ENCODE measurements at places on chromosomes 16 and 17.

GRCh38 chr16:86151239-86151851 lies 252.4 kb downstream of the IRF8 start:
- no peak for DNase-seq

DNA sequence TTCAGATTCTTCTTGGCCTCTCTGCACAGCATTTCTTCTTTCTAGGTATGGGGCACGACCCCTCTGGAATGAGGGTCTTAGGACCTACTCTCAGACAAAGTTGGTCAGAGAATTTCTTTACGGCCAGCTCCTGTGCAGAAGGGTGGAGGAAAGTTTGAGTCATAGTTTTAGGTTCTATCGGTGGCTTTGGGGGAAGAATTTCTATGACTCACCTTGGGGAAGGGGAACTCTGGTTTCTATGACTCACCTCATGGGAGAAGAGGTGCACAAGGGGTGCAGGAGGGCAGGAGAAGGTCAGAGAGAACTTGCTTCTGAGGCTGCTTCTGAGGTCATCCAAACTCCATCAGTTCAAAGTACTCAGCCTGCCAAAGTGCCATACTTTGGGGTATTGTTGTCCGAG lies 2.5 kb upstream of the ABCC12 start:
- DNase-seq = no peak

GRCh38 chr17:21127509-21128077 lies 829 bp downstream of the DHRS7B start:
- no peak for DNase-seq

GRCh38 chr16:84672276-84673202 lies 24.2 kb downstream of the KLHL36 start:
- DNase-seq = peak; percentile 74

DNA sequence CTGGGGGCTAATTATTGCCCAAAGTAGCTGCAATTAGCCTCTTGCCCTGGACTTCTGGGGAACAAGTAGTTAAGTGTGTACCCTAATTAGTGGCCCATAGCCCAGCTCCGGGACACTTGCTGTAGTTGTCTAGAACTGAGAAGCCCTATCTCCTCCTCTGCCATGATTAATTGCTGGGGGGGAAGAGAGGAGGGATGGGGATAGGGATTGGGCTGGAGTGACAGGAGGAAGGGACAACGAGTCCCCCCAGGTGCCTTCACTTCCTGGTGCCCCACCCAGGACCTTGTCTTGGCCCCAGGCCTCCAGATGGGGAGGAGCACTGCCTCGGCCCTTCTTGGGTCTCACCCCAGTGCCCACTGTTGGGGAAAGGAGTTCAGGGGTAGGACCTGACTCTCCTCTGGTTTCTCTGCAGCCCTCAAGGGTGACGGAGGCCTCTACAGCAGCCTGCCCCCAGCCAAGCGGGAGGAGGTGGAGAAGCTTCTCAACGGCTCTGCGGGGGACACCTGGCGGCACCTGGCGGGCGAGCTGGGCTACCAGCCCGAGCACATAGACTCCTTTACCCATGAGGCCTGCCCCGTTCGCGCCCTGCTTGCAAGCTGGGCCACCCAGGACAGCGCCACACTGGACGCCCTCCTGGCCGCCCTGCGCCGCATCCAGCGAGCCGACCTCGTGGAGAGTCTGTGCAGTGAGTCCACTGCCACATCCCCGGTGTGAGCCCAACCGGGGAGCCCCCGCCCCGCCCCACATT lies 17.4 kb downstream of the NGFR start:
- DNase-seq = no peak

DNA sequence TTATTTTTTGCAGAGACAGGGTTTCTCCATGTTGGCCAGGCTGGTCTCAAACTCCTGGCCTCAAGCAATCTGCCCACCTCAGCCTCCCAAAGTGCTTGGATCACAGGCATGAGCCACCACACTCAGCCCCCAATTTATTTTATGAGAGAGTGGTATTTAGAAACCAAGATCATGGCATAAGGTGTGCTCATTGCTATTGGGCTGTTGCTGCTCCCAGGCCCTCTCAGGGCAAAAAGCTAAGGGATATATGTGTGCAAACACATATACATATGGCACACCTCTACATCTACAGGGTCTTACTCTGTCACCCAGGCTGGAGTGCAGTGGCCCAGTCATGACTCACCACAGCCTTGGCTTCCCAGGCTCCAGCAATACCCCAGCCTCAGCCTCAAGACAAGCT lies 15.0 kb upstream of the CMTM4 start:
- no peak for DNase-seq

GRCh38 chr16:46789499-46790414 lies 41.2 kb downstream of the C16orf87 start:
- peak; percentile 65 for DNase-seq

DNA sequence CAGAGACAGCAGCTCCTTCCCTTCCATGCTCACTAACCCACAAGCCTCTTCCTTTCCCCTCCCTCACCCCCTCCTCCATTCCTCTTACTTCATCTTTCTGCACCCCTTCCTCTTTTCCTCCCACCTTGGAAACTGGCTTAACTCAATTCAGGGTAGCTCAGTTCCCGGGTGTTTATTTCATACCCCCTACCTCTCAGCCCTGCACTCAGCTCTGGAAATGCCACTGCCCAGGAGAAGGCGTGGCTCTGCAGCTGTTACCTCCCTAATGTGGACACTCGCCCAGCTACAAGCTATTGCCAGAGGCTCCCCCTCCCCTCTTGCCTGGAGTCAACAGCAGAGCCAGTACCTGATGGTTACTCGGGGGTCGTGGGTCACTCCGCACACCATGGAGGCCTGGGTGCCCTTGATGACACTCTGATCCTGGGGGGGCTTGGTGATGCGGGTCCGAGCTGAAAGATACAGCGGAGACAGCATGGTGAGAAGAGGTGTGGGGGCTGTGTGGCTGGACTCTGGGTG lies 118.4 kb upstream of the CDC42EP4 start:
- DNase-seq = no peak

- DNase-seq = no peak
Observed at GRCh38 chr16:50445621-50446555, 77.1 kb upstream of the BRD7 start.

DNA sequence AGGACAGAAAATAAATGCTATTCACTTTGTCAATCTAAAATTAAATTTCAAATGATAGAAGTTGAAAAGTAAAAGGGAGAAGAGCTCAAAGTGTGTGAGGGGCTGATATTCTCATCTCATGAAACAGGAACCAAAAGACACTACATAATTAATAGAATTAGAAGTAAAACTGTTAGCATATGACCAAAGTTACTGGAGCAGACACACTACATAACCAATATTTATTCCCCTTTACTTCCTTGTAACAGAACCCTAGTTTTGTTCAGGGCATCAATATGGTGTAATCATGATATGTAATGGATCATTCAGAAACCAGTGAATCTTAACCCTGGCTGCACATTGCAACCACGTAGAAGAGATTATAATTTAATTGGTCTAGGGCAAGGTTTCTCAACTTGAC lies 109.5 kb upstream of the SIAH1 start:
- no peak for DNase-seq

DNA sequence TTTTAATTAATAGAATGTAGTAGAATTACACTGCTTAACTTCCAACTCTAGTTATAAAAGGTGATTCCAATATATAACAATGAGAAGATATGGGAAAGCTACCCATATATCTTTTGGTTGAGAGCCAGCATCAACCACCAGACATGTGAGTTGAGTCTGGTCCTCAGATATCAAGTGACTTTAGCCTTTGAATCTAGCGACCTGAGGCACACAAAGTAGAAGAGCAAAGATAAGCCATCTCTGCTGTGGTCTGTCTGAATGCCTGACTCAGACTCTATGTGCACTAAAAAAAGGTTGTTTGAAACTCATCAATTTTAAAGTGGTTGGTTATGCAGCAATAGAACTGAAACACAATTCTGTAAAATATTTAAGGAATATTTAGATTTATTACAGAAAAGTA lies 492.5 kb upstream of the SOX9 start:
- DNase-seq = no peak

DNA sequence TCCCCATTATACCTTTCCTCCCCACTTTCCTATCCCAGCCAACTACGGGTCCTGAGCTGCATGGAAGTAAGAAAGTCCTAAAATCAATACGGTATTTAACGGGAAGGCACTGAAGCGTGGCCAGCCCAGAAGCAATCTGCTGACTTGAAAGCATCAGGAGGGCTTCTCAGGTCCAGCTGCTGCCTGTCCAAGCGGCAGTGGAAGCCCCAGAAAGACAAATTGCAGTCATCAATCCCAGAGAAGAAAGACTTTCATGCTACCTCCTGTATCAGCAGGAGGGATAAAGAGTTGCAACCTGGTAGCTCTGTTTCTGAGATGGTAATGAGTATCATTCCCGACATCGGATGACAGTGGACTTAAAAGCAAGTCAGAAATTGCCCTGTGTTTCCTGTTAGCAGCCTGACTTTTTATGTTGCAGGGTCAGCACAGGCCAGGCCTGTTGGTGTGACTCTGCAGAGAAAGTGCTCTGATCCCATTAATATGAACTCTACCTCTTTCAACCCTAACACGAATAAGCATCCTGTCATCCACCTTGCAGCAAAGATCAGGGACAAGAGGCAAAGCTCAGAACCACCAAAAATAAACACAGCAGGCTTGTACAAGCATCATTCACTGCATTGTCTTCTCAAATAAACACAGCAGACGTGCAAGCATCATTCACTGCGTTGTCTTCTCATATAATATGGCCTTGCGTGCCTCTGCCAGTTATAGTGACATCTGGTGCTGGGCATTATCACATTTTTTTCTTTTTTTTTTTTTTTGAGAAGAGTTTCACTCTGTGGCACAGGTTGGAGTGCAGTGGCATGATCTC lies 358.6 kb upstream of the CDH11 start:
- no peak for DNase-seq

DNA sequence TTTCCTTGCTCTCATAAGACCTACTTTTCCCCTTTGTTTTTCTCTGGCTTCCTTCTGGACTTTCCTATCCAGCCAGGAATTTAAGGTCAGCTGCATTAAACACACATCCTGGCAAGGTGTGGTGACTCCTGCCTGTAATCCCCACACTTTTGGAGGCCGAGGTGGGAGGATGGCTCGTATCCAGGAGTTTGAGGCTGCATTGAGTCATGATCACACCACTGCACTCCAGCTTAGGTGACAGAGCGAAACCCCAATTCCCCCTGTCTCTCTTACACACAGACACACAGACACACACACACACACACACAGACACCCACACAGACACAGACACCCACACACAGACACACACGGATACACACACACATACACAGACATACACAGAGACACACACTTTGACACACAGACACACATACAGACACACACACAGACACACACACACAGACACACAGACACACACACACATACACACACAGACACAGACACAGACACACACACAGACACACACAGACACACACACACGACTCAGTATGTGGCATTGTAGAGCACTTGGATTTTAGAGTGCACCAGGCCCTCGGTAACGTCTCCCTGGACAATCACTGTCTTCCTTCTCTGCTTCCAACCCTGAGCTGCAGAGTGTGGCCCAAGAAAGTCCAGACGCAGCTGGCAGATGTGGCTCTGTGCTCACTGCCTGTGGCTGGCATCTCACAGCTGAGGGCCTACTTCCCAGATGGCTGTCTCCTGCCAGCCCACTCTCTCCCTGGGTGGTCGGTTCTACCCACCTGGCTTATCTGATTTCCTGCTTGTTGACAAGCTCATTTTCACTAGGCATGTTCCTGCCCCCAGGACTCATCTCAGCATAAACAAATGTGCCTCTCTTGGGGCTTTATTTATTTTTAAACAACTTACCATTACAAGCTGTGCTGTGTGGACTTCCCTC lies 39.0 kb downstream of the NLRP1 start:
- DNase-seq = no peak

GRCh38 chr17:44707755-44708400 lies 587 bp upstream of the DBF4B start:
- no peak for DNase-seq

DNA sequence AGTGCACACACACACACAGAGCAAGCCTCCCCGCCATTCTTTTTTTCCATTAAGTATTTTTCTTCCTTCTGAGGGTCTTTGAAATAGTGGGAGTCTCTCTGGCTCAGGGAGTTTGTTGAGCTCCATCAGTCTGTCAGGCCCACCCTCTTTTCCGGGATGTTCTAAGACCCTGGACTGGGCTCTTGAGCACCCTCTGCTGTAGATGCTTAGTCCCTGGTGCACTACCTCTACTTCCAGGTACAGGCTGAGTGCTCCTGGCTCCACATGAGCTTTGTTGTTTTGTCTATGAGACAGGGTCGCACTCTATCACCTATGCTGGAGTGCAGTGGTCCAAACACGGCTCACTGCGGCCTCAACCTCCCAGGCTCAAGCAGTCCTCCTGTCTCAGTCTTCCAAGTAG lies 20.7 kb downstream of the LIMD2 start:
- DNase-seq = no peak

- DNase-seq = no peak
Observed at GRCh38 chr17:28970879-28971278, 19.6 kb upstream of the PHF12 start.

- DNase-seq = no peak
Observed at GRCh38 chr17:56047331-56047730, 105.9 kb upstream of the ANKFN1 start.

DNA sequence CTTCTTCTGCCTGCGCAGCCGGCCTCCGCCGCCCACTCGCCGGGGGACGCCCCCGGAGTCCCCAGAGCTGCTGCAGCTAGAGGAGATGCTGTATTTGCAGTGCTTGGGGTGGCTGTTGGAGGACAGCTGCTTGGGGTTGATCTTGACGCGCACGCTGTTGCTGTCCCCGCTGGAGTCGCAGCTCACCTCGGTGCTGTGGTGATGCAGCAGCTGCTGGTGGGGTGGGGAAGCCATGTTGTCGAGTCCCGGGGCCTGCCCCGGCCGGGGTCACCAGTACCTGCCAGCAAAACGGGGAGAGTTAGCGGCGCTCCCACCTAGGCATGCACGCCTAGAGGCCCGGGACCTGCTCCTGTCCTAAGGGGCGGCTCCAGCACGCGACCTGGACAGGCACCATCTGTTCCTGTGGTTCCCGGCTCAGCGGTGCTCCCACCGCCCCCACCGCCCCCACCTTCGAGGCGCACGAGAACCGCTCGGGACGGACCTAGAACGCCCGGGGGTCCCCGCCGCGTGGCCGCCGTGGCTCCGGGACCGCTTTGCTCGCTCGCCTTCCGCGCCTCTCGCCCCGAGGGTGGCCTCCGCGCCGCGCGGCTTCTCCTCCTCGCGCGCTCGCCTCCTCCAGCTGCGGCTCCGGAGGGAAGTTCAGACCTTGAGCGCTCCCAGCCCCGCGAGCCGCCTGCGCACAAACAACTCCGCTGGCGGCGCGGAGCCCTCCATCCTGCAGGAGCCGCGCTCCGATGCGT lies 863 bp downstream of the ADCY9 start:
- peak; percentile 29 for DNase-seq

GRCh38 chr16:83335076-83335475 lies 472.7 kb upstream of the HSBP1 start:
- no peak for DNase-seq

DNA sequence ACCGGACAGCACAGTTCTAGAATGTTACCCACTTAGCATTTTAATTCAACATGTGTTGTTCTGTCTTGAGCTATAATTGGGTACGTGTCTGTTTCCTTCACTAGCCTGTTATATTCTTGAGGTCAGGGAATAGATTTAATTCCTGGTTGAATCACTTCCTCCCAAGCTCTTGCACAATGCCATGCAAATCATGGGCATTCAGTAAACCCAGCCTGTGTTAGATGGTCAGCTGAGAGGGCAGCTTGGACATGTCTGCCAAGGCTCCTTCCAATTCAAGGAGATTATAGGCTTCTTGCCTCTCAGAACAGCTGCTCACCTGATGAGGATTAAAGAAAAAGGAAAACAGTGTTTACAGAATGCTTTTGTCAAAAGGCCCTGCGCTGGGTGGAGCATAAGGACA lies 12.6 kb downstream of the C1QTNF1 start:
- DNase-seq = no peak

- no peak for DNase-seq
Observed at GRCh38 chr16:17372386-17372785, 98.4 kb downstream of the XYLT1 start.

Measured in GM18507 (cell line).